ENCODE measurements at places on chromosomes 4 and X.

- DNase-seq, result no peak
These were observed 119.4 kb upstream of the MSX1 start for GRCh38 chr4:4740071-4740470.

- DNase-seq, result no peak
These were observed 6.5 kb downstream of the DMD start for GRCh38 chrX:33204889-33205288.

DNA sequence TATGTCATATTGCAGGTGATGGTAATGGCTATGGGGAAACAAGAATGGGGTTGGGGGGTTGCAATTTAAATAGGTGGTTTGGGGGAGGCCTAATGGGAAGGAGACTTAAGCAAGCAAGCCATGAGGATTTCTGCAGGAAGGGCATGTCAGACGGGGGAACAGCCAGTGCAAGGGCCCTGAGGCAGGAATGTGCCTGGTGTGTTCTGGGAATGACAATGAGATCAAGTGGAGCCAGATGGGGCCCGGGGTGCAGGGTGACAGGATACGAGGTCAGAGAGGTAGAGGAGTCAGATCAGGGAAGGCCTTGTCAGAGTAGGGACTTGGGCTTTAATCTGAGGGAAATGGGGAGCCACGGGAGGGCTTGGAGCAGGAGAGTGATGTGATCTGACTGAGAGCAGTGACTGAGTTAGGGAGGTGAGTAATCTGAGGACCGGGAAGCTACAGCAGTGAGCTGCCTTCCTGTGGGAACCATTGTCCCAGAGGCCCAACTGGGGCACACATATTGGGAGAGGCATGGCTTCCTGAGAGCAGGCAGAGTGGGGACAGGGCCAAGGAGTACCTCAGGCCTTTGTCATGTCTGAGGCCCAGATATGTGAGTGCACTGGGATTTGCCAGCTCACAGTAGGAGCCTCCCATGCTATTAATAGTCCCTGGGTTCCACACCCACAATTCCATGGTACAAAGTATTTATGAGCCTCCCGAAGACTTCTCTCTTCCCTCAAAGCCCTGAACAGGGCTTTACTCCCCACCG lies 139.8 kb downstream of the BCOR start:
- DNase-seq, result no peak

DNA sequence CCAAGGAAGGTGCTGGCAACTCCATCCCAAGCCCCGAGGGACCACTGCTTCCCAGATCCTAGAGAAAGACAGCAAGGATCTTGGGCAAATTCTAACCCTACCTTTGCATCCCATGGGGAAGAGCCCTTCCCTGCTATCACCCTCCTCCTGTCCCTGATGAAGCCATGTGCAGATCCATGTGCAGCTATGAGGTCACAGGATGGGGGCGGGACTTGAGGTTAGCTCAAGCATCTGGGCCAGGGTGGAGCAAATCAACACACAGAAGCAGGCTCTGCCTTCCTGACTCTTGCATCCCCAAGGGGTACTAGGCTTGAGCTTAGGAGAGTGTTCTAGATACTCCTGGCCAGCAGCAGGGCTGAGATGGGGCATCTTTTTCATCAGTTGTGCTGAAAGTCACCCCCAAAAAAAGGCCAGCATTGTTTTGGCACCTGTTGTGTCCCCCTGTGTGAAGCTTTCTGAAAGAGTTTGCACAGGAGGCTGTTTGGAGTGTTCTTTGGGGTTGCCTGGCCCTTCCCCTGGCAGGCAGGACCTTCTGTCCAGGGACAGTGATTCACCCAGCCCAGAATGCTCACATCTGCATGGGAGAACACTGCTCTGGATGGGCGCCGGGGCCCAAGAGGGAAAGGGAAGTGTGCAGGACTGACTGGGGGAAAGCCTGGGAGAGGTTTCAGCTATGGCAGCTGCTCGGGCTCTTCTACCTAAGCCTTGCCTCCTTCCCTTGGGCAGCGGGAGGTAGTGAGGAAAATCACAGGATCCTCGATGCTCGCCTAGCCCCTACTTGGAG lies 50.8 kb downstream of the PRPS1 start:
- peak; percentile 35 for DNase-seq

- DNase-seq, result no peak
These were observed 109.6 kb downstream of the ANXA3 start for GRCh38 chr4:78661086-78661690.

GRCh38 chr4:77921701-77922100 lies 59.1 kb downstream of the MRPL1 start:
- DNase-seq, result no peak

DNA sequence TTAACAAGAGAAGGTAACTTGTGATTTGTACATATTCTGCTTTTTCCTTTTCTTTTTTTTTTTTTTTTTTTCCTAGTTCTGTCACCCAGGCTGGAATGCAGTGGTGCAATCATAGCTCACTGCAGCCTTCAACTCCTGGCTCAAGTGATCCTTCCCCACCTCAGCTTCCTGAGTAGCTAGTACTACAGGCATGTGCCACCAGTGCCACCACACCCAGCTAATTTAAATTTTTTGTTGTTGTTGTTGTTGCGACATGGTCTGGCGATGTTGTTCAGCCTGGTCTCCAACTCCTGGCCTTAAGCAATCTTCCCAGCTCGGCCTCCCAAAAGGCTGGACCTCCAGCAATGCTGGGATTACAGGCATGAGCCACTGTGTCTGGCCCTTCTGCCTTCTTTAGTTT lies 1.5 kb upstream of the TACR3 start:
- no peak for DNase-seq
